ENCODE measurements at places on chromosomes 4 and X.

GRCh38 chrX:137032841-137033773 lies 688 bp downstream of the GPR101 start:
- no peak for DNase-seq

GRCh38 chr4:47741200-47741599 lies 96.7 kb downstream of the CORIN start:
- no peak for DNase-seq

DNA sequence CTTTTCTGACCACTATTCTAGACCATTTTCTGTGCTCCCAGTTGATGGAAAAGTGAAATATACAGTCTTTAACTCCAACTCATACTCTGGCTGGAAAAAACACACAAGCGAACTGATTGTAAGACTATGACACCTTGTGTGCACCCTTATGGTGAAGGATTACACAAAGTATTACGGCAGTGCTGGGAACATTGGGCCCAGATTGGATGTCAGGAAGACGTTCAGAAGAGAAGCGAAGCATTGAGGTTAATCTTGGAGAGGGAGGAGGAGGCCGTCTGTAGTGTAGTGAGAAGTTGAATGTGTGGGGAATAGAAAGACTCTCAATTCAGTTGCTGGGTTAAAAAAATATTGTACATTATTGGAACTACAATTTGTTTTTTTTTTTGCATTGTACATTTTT lies 50.0 kb downstream of the GRIA2 start:
- DNase-seq, result no peak

- DNase-seq, result no peak
These were observed 40.4 kb upstream of the PPP1R2C start for GRCh38 chrX:42818151-42818921.

DNA sequence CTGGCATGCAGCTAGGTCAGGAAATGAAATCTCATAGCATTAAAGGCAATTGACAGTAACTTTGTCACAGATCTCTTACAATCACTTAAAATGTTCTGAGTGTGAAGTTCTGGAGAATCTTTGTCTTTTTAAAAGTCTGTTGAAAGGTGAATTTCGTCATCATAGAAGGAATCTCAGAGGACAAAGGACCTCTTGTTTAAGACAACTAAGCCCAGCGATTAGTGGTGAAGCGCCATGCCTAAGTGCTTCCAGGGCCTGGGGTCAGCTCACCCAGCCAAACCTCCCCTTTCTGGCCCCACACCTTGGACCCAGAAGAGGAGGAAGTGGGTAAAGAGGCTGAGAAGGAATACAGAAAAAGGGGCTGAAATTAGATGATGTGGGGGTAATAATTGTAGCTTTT lies 8.5 kb downstream of the FRMD7 start:
- no peak for DNase-seq

DNA sequence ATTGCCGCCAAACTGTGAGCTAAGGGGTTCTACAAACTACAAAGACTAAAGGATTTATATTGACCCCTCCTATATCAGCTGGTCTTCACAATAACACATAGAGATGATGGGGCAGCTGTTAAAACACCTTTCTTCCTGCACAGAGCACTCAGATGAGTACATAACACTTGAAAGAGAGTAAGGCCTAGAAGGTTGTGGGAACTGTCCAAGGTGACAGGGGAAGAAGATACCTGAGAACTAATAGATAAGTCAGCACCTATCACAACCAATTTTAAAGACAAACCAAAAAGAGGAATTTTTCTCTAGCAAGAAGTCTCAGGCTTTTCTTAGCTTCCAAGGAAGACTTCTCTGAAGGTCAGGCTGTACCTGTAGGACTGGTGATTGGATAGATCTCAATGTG lies 19.1 kb upstream of the CXCL6 start:
- no peak for DNase-seq

- DNase-seq, result no peak
These were observed 50.0 kb downstream of the FGFBP1 start for GRCh38 chr4:15888515-15888914.

DNA sequence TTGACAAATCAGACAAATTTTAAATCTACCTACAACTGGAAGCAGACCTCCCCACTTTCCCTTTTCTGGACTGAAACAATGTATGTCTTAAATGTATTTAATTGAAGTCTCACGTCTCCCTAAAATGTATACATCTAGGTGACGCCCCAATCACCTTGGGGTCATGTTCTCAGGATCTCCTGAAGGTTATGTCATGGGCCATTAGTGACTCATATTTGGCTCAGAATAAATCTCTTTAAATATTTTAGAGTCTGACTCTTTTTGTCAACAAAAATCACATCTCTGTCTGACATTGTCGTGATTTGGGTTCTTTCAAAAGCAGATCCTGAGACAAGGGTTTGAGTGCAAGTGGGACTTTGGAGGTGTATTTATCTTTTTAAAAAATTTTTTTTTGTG lies 26.2 kb upstream of the BOD1L1 start:
- DNase-seq, result no peak

DNA sequence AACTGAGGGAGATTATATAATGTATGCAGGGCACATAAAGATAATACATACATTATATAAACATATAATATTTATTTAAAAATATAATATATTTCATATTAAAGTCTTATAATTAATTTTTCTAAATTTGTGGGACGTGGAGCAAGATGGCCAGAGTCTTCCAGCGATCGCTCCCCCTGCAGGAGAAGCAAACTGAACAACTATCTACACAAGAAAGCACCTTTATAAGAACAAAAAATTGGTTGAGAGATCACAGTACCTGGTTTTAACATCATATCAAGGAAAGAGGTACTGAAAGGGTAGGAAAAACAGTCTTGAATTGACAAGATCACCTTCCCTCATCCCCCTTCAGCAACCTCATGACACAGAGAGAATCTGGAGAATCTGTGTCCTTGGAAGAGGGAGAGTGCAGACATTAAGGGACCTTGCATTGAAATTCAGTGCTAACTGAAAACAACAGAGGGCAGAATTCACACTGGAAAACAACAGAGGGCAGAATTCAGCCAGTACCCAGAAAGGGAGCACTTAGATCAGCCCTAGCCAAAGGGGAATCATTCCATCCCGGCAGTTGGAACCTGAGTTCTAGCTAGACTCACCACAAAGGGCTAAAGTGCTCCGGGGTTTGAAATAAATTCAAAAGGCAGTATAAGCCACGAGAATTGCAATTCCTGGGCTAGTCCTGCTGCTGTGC lies 262.5 kb upstream of the NDST3 start:
- no peak for DNase-seq

GRCh38 chr4:7066493-7066892 lies 1.4 kb downstream of the GRPEL1 start:
- DNase-seq, result no peak

DNA sequence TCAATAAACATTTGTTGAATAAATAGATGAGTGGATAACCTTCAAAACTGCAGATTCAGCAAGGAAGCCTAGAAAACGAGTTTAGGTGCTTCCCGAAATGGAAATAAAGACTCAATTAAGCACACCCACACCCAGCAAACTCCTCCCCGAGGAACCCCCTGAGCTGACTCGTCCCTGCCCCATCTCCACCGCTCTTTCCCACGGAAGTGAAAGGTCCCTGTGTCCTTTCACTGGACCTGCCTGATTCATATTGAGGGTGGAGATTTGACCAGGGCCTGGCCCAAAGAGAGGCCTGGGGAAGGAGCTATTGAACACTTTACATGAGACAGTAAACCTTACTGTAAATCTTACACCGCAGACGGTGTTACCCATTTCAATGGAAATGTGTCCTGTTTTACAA lies 129.1 kb downstream of the CPZ start:
- DNase-seq, result no peak

- no peak for DNase-seq
These were observed 35.8 kb upstream of the UCP1 start for GRCh38 chr4:140604544-140604943.

- no peak for DNase-seq
These were observed 3.6 kb upstream of the PDE5A start for GRCh38 chr4:119632216-119632615.

- no peak for DNase-seq
These were observed 33.1 kb downstream of the DCTD start for GRCh38 chr4:182884040-182884439.

DNA sequence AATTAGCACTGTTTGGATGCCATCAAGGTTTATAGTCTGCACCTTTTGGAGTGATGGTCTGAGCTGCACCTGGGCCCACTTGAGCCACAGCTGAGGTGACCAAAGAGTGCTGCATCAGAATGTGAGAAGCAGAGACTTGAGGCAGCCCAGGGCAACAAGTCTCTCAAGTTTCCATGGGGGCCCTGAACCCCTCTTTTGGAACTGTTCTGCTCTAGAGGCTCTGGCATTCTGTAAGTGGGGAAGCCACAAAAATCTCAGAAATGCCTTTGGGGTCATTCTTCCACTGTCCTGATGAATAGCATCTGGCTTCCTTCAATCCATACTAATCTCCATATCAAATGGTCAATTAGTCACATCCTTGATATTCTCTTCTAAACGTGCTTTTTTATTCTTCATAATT lies 298.4 kb upstream of the MAOA start:
- no peak for DNase-seq

DNA sequence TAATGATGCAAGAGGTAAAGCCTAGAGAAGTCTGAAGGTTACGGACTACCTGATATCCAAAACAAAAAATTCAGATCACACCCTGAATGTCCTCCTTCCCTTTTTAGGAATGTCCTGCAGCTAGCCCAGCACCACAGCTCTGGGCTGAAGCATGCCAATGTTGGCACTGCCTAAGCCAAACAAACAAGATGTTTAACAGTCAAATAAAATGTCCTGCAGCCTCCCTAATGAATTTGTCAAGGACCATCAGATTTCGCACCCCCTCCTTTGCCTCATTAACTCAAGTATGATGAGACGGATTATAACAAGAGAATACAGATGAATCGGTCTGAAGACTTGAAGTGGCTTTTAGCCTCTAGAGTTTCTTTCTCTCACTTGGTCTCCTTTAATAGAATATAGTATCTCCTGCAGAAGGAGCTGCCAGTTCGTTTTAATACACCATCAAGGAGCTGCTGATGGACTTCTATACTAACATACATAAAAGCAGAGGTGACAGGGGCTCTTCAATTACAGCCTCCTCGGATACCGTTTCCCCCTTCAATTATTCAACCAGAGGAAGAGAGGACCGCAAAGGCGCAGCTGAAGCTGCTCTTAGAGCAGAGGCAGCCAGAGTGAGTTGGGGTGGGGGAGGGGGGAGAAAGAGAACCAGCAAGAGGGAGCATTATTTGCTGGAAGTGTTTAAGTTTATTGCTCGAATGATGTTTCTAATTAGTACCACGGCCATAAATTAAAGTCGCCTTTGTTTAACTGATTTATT lies 3.0 kb upstream of the MAB21L2 start:
- no peak for DNase-seq

DNA sequence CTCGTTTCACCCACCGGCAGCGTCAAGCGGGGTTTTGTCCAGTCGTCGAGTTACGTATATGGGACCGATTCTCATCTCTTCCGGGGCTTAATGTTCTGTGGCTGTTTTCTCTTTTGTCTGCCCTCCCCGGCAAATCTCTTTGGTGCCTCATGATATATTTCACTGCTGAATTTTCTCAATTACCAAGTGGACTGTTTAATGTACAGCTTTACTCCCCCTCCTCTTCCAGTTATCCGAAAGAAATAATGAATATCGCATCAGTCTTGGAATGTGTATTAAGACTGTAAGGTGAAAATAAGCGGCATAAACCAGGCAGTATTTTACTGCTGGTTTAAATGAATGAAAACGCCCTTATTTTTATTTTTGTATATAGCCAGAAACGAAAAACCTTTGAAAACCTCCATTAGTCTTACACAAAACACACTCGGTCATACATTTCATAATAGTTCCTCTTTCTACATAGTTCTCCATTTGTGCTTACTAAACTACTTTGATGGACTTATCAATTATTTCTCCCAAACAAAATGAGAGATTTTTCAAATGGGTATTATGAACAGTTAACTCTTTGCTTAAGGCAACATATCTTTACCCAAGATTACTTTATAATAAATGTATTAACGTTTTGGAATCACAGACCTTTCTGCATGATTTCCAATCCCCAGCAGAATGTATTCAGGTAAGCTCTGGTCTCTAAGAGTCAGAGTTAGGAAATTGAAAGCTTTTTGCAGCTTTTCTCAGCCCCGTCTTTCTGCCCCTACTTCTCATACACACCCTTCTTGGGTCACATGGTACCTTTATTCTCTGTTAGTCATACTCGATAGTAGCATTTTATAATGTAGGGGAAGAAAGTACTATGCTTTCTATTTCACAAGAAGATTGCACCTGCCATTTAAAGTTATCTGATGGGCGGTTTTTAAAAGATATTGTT lies 979 bp downstream of the RP2 start:
- no peak for DNase-seq

DNA sequence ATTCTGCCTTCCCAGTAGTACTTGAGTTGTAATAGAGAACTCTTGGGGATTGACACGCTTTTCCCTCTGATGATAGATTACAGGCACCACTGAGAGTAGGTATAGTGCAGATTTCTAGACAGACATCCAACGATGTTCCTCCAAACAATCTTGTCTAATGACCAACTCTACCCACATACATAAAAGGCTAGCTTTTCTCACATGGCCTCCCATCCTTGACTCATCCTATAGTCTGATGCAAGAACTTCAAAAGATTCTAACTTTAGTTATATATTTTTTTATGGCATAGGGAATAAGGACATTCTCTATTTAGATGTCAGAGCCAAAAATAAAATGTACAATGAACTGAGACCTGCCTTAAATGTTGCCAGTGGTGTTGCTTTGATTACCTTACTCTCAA lies 60.9 kb downstream of the GLRA2 start:
- DNase-seq, result no peak

GRCh38 chr4:170025523-170026252 lies 507 bp downstream of the MFAP3L start:
- peak; percentile 24 for DNase-seq

GRCh38 chrX:6292599-6292998 lies 63.9 kb upstream of the NLGN4X start:
- DNase-seq, result no peak

- no peak for DNase-seq
These were observed 1.8 kb downstream of the STIM2 start for GRCh38 chr4:26862381-26862915.

DNA sequence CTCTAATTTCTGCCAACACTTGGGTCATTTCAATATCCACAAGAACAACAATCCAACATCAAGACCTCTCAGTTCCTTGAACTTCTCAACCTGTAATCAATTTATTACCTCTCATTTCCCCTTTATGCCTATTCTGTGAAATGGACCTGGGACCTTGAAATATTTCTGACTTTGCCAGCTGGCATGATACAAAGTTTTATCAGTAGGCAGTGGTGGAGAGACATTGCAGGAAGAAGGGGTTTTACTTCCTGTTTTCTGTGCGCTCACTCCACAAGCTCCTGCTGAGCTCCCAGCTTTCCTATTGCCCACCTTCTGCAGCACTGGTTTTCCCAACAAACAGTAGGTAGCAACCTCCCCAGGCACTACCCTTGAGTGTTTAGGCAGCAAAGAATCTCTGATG lies 3.5 kb upstream of the ARHGEF6 start:
- DNase-seq, result no peak

- DNase-seq, result no peak
These were observed 88.6 kb downstream of the CENPC start for GRCh38 chr4:67456577-67457196.

GRCh38 chr4:83221897-83222441 lies 62.6 kb downstream of the COQ2 start:
- no peak for DNase-seq

GRCh38 chr4:102612824-102613366 lies 111.7 kb downstream of the NFKB1 start:
- peak; percentile 47 for DNase-seq
